ENCODE measurements at places on chromosomes 13 and 19.

- no peak for DNase-seq
Measured at GRCh38 chr13:74080762-74081161, 53.4 kb downstream of the KLF12 start.

- no peak for DNase-seq
Measured at GRCh38 chr13:100980171-100980570, 305.6 kb upstream of the TMTC4 start.

DNA sequence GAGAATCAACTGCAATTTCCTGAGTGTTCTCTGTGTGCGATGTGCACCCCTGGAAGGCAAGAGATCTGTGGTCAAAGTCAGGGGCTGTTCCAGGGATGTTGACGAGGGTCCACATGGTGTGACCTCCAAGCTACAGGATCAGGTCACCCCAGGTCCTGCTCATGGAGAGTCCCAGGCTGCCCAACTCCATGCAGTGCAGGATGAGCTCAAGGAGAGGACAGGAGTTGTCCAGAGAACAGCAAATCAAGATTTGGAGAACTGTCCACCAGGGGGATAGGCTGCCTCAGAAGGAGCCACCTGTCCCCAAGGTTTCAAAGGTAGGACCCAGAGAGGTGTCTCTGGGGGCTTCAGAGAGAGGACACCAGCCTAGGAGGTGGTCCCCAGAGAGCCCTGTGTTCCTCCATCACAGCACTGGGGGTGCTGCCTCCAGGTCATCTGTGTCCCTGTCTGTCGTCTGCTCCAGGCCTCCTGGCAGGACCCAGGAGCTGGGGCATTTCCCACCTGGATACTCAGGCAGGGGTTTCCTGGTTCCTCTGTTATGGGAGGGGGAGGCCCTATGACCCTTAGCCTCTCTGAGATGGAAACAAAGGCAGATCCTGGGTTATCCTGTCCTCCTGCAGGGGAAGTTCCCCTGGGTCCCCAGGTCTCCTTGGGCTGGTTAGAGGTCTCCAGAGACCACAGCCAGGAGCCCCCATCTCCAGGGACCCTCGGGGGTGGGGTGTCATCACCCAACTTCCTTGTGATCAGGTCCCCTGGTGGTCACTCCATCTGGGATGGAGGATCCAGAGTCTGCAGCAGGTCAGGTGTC, 2.1 kb upstream of the CEACAM7 start:
- peak; percentile 37 for DNase-seq

GRCh38 chr13:20995245-20995838, 66.0 kb downstream of the LATS2 start:
- peak; percentile 17 for DNase-seq

DNA sequence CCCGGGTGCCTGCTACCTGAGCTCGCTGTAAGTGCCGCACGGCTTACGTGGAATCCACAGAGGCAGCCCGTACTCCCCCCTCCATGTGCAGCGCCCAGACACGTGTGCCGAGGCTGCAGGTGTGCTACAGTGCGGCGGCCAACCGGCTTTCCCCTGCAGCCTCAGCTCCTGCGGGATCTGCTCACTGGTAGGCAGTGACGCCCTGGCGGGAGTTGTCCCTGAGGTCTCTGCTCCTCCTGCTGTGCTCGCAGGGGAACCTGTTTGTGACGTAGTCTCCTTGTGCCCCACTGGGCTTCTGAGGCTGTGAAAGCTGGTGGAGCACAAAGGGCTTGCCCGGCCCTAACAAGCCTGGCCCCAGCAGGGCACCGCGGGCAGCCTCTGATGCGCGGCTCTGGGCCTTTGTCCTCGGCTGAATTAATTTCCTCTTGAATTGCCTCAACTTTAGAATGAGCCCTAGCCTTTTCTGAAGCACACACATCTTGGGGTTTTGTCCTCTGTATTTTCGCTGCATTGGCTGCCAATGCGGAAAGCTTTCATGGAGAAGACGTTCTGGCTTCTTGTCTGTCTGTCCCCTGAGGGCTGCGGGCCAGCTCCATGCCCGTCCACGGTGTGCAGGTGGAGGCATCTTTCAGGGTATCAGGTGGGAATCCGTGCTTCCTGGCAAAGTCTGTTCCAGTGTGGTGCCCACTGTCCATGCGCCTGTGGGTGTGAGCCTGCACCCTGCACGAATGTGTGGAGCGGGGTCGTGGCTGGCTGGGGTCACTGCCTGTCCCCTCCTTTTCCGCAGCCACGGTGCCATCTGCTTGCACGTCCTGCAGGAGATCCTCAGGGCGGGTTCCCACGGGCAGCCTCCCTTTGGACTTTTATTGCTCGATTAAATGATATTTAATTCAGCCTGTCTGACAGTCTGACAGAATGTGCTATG, 77.3 kb upstream of the MCF2L start:
- peak; percentile 75 for DNase-seq

DNA sequence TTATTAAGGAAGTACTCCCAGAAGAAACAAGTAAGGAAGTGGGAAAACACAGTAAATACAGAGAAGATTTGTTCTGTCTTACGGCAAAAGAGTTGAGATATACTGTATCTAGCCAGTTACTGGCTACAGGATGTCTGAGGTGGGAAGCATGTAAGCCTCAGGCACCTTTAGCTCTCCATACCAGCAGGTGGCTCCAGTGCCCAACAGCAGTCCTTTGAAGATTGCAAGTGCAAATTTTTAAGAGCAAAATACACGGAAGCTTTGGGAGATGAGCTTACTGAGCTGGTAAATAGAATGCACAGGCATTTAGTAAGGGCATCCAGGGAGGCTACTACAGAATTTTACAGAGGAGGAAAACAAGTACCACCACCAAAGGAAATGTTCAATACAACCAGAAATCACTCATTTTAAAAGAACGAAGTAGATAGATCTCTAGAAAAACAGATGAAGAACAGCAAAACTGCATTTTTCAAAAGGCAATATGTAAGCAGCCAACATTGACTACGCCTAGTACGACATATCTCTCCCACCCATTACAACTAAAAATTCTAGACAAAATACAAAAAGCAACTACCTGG, 57.9 kb upstream of the VSTM2B start:
- peak; percentile 76 for DNase-seq

GRCh38 chr13:97435794-97436193, 1.8 kb downstream of the RAP2A start:
- DNase-seq = no peak

- DNase-seq = peak; percentile 24
Measured at GRCh38 chr13:113855012-113855921, 8.6 kb downstream of the GAS6 start.

DNA sequence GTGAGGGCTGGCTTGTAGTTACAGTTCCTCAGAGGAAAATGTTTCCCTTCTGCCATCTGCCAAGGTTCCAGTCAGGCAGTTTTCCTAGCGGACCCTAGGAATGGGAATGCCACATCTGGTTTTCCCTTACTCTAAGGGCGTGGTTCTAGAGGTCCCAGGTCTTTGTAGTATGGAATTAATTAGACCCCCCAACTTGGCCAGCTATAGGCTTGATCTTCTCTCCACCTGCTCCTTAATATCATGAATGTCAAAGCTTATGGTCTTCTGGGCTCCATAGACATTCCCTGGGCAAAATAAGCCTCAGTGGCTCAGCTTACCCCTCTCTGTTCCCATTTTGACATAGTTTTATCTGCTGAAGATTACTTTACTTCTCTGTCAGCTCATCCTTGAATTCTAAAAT, 70.0 kb downstream of the ZNF568 start:
- no peak for DNase-seq

- DNase-seq = no peak
Measured at GRCh38 chr19:7751157-7751783, 3.9 kb upstream of the CD209 start.

DNA sequence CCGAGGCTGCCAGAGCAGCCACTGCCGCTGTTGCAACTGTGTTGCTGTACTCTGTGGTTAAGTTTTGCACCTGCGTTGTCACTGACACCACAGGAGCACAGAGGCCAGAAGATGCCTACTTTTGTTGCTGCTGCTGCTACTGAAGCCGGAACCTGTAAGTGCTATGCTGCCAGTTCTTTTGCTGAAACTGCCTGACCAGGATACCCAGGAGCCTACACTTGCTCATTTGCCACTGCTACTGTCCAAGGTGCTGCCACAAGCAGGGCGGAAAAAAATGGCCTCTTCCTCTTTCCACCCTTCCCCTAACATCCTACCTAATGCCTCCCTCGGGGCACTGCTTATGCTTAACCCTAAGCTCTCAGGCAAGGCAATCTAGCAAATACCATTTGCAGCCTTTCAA, 29.0 kb upstream of the NBEA start:
- DNase-seq = peak; percentile 87

- no peak for DNase-seq
Measured at GRCh38 chr13:110937511-110938285, 22.8 kb upstream of the ANKRD10 start.

DNA sequence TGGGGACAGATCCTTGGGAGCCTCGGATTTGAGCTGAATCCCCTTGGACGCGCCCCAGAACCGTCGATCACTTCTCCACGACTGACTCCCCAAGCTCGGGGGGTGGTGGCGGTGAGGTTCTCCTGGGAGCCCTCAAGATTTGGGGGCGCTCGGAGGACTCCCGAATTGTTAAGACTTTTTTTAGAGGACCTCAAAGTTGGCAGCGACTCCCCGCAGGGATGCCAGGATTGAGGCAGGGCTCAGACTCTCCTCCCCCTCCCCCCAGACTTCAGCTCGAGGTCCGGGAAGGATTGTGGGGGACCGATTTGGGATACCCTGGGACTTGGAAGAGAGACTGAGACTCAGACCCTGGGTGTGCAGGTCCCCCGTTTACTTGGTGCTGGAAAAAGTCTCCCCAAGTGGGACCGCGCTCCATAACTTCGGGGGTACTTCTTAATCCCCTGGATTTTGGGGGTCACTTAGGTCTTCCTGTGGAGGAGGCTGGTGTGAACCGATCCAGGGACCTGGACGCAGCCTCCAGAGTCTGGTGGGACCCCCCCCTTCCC, 665 bp downstream of the VASP start:
- DNase-seq = peak; percentile 64

DNA sequence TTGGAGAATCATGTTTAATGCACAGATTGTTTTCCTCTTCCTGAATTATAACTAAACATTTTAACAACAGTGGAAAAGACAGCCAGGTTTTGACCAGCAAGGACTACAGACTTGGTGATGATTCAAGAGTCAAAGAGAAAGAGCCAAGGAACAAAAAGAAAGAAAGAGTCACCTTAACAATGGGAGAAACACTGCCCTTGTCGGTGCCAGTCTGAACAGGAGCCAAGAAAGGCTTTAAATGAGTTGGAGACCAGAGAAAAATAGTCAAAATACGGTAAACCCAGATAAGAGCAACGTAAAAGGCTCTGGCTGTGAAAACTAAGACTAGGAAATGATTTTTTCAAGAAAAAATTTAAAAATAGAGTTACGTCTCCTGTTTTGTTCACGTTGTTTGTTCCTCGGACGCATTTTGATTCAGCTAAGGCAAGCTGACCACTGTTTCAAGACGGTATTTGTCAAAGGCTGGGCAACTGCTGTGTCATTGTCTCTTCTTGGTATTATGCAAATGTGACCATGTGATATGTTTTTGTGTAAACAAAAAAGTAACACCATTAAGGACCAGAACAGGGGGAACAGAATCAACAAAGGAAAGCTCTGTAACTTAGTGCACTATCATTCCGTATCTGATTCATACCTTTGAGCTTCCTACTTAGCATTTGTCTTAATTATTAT, 634.5 kb downstream of the LIG4 start:
- no peak for DNase-seq

GRCh38 chr13:83881140-83881684, 1.1 kb downstream of the SLITRK1 start:
- peak; percentile 36 for DNase-seq

DNA sequence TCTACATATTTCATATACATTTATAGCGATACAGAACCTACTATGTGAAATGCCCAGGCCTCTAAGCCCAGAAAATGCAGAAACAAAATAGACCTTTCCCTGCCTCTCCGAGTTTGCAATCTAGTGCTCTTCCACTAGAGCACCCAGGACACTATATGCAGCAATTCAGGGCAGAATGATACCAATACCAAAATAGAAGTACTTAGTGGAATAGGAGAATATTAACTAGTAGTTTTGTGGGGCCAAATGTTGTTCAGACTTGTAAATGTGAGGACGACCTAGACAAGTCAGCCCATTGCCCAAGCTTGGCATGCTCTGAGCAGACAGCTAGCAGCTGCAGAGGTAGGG, 35.8 kb upstream of the FLT1 start:
- DNase-seq = no peak

DNA sequence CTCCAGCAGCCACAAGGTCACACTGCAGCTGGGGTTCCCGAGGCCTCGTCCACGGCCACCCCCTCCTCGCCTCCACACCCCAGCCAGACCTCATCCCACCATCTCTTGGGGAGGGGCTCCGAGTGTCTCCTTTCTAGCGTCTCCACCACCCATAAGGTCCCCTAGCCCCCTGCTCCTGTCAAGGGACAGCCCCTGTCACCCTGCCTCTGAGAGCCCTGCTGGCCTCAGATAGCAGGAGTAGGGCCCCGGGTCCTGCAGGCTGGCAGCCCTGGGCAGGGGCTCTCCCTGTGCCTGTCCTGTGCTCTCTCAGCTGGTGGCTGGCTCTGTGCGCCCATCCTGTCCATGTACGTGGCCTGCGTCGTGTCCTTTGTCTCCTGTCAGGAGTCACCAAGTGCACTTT, 17.0 kb downstream of the COMP start:
- no peak for DNase-seq

GRCh38 chr19:42254089-42254849, 659 bp downstream of the ERF start:
- peak; percentile 86 for DNase-seq

- DNase-seq = no peak
Measured at GRCh38 chr13:100273552-100273951, 184.7 kb downstream of the PCCA start.

GRCh38 chr13:97356592-97356991, 77.4 kb upstream of the RAP2A start:
- no peak for DNase-seq

DNA sequence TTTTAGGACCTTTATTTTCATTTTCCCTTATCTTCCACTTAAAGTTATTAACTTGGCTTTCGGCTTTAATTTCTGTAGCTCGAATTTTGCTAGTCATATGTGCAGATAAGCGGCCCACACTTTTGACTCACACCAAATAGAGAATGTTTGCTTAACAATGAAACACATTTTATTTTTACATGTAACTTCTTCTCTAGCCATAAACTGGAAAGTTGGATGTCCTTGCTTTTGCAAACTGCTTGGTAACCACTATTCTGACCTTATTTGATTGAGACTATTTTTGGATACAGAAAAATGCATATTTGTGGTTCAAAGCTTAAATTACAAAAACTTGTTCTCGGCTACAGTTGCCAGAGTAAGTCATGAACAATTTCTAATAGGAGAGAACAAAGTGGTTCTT, 600.0 kb downstream of the KCTD12 start:
- no peak for DNase-seq

DNA sequence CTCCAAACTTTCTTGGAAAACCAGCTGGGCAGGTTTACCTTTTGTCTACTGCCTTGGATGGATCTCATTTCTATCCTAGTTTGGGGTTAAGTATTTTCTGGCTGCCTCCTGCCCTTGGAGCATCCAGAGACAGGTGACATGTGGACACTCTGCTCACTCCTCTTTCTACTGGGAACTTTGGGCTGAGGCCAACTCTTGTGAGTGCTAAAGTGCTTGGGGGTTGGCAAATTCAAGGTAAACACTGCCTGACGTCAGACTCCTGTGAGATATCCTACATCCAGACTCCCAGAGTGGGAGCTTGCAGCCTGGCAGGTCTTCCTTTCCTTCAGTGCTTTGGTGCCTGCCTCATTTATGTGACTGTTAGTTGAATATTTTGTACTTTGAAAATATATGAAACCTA, 388.1 kb downstream of the KCNRG start:
- DNase-seq = no peak

Data from endodermal cell (in vitro differentiated cells).